ENCODE measurements at places on chromosomes 13 and 19. TPM values are rescaled to one million over a fixed set of nuclear protein-coding genes. Genes with fewer than 3 reads are reported as not detected.

Gene ZNF578
- 3.8 TPM for total RNA-seq

DNA sequence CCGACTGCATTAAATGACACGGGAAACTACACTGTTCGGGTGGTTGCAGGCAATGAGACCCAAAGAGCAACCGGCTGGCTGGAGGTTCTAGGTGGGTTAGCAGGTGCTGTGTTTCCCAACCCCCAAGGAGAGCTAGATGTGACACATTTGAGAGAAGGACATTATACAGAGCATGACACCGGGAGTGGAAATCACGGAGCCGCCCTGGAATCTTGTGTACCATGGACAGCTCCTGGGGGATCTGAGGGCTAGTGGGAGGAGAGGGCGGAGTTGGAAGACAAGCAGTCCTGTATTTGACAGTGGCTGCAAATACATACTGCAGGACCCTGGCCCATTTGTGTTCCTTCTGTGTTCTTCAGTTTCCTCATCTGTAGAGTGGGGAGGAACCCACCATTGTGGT lies 2.3 kb downstream of the CEACAM18 start:
- DNase-seq: no peak

GRCh38 chr13:41615528-41615855 lies 158.1 kb downstream of the RGCC start:
- no peak for DNase-seq

- no peak for DNase-seq
Measured at GRCh38 chr19:33212436-33213172, 13.0 kb downstream of the SLC7A10 start.

DNA sequence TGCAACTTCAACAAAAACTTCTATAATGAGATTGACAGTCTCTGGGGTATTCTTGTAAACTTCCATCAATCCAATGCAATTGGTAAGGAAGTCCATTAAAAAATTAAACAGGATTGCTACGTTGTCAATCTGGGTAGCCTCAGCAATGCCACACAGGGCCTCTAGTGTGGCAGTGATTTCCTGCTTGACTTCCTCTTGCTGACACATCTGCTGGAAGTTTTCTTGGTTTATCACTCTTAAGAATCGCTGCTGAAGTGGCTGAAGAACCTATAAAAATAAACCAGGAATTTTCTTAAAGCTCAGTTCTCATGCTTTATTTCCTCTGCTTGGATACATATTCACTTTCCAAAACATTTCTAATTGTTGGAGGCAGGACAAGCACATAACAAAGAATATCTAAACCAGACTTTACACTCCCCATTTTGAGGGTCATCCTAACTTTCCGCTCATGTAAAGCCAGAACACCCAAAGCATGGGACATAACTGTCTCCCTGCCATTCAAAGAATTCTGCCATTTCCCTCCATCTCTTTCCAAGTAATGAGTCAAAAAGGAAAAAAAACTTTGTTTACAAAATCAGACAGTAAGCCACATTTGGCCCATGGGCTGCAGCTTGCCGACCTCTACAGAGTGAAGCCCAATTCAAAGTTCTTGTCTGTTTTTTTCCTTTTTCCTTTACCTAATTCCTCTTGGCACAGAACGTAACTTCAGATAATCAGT lies 23.2 kb upstream of the EEF1AKMT1 start:
- no peak for DNase-seq

DNA sequence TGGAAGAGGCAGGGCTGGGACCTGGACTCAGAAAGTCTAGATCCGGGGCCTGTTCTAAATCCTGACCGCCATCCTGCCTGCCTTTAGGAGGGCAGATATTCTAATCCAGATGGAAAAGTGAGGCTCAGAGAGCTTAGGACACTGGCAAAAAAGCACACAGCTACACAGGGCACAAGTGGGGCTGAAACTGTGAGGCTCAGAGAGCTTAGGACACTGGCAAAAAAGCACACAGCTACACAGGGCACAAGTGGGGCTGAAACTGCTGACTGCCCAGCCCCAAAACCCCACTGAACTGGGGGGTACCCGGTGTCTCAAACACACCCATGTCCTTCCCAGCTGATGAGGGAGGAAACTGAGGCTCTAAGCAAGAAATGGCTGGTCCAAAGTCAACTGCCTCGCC lies 2.0 kb downstream of the AKT1S1 start:
- DNase-seq: no peak

- DNase-seq: no peak
Measured at GRCh38 chr13:97567510-97568243, 133.7 kb downstream of the RAP2A start.

DNA sequence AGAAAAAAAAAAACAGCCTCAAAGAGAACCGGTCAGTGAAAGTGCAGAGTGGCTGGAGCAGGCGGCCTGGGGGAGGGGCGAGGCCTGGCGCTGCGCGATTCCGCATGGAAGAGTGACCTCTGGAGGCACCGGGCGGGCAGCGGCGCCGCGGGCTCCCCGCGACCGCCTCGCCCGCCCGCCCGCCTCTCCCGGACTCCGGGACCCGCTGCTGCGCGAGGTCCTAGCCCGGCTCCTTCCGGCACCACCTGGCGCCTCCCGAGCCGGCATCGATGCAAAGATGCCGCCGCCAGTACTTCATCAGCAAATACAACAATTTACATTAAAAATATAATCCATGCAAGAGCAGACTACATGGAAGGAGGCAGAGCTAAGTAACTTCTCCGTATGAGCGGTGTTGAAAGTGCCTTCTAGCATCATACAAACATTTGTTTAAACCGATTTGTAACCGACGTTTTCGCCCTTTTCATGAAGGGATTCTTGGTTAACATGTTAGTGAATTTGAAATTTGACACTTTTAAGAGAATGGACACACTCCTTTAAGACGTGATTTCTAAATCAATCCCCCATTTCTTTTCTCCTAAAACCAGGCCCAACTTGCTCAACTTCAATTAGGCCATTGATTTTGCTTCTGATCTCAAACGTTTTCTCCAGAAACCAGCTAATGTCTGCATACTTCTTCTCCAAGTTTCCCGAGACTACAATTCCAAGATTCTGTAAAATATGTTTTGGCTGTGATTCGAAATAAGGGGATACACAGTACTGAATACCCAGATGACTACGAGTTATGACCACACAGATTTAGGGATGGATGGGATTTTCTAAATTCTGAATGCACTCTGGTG lies 2.1 kb downstream of the EFNB2 start:
- DNase-seq: peak; percentile 94

DNA sequence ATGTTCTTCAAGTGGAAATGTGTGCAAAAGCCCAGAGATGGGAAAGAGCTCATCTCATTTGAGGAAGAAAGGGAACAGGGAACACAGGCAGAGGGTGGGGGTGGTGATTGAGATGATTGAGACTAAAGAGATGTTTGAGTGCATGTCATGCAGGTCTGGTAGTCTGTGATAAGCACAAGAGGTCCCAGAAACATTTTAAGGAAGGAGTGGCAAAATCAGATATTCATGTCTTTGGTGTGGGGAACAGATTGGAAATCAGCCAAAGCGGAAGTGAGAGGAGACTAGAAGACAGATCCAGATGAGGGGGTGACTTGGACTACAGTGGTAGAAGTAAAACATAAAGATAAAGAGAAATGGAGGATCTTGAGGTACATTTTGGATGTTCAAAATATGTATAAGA lies 39.4 kb upstream of the DACH1 start:
- no peak for DNase-seq

Gene ARGLU1
- 108 TPM for total RNA-seq

Measured in aorta (tissue), 5 donors.